ENCODE measurements at places on chromosomes 7 and 10.
A peak's percentile ranks its signal among the peaks of the same experiment; 100 is the strongest.

DNA sequence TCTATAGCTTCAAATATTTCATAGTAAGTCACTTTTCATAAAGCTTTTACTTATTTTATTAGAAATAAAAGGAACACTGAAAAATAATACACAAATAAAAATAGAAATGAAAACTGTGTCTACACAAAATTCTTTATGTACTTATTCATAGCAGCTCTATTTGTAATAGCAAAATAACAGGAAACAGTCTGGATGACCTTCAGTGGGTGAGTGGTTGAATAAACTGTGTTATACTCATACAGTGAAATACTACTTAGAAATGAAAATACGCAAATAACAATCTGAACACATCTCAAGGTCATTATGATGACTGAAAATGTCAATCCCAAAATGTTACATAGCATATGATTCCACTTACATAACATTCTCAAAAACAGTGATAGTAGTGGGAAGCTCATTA is 138.7 kb upstream of the PCLO start:
- no peak for DNase-seq

DNA sequence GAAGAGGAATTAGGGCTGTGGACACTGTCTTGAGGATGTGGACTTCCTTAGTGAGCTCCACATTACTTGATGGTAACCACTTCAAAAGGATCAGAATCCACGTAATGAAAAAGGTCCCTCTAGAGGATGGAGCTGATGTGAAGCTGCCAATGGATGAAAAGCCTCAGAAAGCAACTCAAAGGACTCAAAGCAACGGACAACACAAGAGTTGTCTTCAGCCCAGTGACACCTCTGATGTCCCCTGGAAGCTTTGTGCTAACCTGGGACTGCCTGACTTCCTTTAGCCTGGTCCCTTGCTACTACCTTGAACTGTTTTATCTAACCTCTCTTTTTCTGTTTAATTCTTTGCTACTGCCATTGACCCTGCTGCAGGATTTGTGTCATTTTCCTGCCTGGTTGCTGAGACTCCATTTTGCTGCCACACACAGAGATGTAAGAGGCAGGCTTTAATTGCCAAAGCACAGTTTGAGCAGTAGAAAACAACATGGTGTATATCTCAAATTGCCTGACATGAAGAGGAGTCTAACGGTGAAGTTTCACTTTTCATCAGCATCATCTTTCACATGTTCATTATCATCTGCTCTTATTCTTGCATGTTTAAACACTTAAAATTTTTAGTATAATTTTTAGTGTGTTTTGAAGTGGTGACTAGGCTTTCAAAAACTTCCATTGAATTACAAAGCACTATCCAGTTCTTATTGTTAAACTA is 11.1 kb upstream of the SGCE start:
- no peak for DNase-seq

DNA sequence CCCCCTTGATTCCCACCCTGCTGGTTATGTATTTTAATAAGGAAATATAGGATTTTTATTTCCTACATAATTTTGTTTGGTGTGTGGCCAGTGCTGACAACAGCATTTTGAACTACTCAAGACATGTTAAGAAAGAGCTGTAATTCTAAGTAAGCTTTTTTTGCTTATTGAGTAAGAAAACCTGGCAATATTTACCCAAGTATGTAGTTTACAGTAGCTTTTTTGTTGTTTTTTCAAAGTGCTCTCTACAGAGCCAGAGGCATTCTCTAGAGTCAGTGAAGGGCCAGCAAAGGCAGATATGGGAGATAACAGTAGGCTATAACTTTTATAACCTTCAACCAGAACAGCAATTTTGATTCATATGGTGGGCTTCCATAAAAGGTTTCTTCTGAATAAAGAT is 63.2 kb upstream of the TMEM168 start:
- DNase-seq = no peak

DNA sequence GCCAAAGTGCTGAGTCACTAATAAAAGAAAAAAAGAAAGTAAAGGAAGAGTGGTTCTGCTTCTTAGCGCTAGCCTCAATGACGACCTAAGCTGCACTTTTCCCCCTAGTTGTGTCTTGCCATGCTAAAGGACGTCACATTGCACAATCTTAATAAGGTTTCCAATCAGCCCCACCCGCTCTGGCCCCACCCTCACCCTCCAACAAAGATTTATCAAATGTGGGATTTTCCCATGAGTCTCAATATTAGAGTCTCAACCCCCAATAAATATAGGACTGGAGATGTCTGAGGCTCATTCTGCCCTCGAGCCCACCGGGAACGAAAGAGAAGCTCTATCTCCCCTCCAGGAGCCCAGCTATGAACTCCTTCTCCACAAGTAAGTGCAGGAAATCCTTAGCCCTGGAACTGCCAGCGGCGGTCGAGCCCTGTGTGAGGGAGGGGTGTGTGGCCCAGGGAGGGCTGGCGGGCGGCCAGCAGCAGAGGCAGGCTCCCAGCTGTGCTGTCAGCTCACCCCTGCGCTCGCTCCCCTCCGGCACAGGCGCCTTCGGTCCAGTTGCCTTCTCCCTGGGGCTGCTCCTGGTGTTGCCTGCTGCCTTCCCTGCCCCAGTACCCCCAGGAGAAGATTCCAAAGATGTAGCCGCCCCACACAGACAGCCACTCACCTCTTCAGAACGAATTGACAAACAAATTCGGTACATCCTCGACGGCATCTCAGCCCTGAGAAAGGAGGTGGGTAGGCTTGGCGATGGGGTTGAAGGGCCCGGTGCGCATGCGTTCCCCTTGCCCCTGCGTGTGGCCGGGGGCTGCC is at the start of gene IL6:
TSS of gene IL6 (plus strand) at position 294 of the 807 bp plus-strand sequence. CDS start at position 357, 63 bp downstream.
- peak; percentile 79 for DNase-seq

DNA sequence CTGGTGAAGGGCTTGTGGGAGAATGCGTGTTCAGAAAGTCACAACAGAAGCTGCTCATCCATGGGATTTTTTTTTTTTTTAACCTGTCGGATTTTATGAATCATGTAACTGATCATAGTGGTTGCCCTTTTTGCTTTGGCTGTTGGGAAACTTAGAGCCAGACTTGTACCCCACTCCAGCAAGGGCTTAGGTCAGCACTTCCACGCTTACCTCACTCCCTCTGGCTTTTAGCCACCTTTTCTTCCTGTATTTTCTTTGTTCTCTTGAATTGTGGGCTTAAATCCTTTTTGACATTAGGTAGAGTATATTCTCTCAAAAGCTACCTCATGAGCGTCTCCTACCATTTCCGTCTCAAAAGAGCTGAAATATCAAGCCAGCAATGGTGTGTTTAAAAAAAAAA is 113.6 kb upstream of the BTBD16 start:
- no peak for DNase-seq

DNA sequence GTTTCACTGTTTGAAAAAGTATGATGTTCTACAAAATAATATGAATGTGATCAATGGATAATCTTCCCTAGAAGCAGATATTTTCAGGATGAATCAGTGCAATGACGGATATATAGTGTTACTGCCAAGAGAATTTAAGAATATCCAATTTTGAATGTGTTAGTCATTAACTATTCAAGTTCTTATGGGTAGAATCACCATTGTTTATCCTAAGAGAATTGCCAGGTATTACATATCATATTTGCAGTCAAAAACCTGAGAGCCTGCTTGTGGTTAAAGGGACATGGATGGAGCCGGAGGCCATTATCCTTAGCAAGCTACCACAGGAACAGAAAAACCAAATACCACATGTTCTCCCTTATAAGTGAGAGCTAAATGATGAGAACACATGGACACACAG is 26.9 kb downstream of the AHR start:
- DNase-seq = no peak

GRCh38 chr7:129889133-129889844 is 63.5 kb downstream of the UBE2H start:
- no peak for DNase-seq

- DNase-seq = no peak
Observed at GRCh38 chr10:130954326-130954905, 357.1 kb downstream of the TCERG1L start.

- no peak for DNase-seq
Observed at GRCh38 chr10:17954861-17955260, 3.1 kb downstream of the SLC39A12 start.

- peak; percentile 39 for DNase-seq
Observed at GRCh38 chr7:32500922-32501341, 5.6 kb downstream of the AVL9 start.

DNA sequence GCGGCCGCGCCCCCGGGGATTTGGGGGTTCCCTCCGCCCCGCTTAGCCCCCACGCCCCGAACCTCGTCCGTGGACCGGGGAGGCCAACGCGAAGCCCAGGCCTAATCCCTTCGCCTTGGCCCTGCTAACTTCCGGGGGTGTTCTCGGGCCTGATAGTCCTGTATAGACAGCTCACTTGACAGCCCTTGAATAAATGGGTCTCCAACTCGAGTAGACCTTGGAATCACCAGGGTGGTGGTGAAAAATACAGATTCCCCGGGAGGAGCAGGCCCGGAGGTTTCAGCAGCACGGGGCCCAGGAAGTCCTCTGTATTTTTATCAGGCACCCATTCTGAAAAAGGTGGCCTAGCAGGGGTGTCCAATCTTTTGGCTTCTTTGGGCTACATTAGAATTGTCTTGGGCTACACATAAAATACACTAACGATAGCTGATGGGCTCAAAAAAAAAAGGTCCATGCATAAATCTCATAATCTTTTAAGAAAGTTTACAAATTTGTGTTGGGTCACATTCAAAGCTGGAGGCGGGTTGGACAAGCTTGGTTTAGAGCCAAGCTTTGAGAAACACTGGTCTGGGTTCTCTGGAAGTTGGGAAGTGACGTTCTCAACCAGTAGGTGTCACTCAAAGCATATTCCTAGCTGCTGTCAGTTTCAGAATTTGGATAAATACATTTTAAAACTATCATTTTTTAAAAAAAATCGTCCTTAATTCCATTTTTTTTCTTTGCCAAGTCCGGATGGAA is 221.7 kb downstream of the PHTF2 start:
- peak; percentile 41 for DNase-seq

GRCh38 chr7:156160811-156161210 is 348.5 kb upstream of the SHH start:
- DNase-seq = no peak

GRCh38 chr7:30472081-30472783 is 6.4 kb downstream of the NOD1 start:
- DNase-seq = no peak

All from BJ (cell line).